SK-N-SH (cell line): ENCODE measurements at places on chromosomes 2 and 18. TPM values are rescaled to one million over a fixed set of nuclear protein-coding genes. Genes with fewer than 3 reads are reported as not detected.

- DNase-seq, result no peak
- no peak overlapping the region for H3K4me3 ChIP-seq
- H3K27me3 ChIP-seq, result no peaks in the 10 kb centered on the region
- H3K27ac ChIP-seq, result no peak overlapping the region
Measured at GRCh38 chr2:17588031-17588430, 47.5 kb downstream of the VSNL1 start.

The RNU2-63P gene
- not detected in 2 replicates for polyA plus RNA-seq

GRCh38 chr2:121865914-121866313 lies 110.5 kb downstream of the TSN start:
- H3K27me3 ChIP-seq, result no peaks in the 10 kb centered on the region
- H3K4me3 ChIP-seq, result no peak overlapping the region
- H3K4me1 ChIP-seq, result no peaks in the 10 kb centered on the region
- no peak overlapping the region for H3K27ac ChIP-seq
- H3K36me3 ChIP-seq, result no peaks in the 10 kb centered on the region

DNA sequence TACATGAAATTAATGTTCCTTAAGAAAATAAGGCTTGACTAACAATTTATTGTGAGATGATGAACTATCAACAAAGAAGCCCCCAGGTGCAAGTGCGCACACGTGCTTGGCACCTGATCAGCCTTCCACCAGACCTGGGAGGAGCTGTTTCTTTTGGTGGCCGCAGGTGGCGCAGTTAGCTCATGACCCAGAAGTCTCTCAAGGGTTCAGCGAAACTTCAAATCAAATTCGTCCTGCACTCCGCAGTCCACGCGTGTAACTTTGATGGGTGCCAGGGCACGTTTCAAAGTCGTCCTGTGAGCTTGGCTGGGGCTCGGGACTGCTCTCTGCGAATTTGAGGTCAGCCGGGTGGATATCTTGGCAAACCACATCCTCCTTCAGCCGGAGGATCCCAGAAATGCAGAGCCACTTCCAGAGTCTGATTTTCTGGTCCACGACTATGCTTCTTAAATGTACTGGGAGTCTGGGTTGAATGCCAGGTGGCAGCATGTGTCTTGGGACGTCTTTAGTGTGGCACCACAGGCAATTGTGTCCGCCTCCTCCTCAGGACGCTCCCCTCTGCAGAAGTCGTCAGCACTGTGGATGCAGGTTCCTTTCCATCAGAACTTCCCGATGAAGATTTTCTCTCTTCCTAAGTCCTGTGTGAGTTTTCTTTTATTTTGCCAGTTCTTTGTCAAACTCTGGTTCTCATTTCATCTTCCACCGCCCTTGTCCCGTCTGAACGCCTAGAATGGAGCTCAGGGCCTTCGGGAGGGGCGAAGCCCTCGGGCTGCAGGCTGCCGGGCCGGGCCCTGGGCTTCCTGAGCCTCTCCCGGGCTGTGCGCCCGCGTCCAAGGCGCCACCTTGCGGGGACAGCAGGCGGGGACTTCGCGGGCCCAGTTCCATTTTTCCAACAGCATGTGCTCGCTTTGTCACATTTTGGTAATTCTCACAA lies 61.3 kb upstream of the RAPGEF4 start:
- no peak for DNase-seq
- H3K27ac ChIP-seq, result no peak overlapping the region
- no peaks in the 10 kb centered on the region; the same call in none of the 2 replicates for H3K4me1 ChIP-seq
- no peaks in the 10 kb centered on the region for H3K27me3 ChIP-seq
- no peaks in the 10 kb centered on the region for H3K36me3 ChIP-seq

GRCh38 chr2:120134263-120134662 lies 88.9 kb downstream of the TMEM185B start:
- H3K27me3 ChIP-seq, result no peaks in the 10 kb centered on the region
- H3K27ac ChIP-seq, result no peak overlapping the region; the same call in 1 of the 2 replicates
- DNase-seq, result no peak
- H3K36me3 ChIP-seq, result peaks cover 16% of the 10 kb centered on the region

GRCh38 chr2:46200100-46200690 lies 97.0 kb upstream of the EPAS1 start:
- no peaks in the 10 kb centered on the region for H3K36me3 ChIP-seq
- H3K4me3 ChIP-seq, result no peak overlapping the region
- H3K27ac ChIP-seq, result no peak overlapping the region
- DNase-seq, result no peak
- no peaks in the 10 kb centered on the region for H3K4me1 ChIP-seq

- DNase-seq, result no peak
- no peaks in the 10 kb centered on the region for H3K36me3 ChIP-seq
- no peak overlapping the region for H3K4me3 ChIP-seq
- no peaks in the 10 kb centered on the region for H3K4me1 ChIP-seq
- H3K27me3 ChIP-seq, result no peaks in the 10 kb centered on the region
- H3K27ac ChIP-seq, result no peak overlapping the region
Measured at GRCh38 chr2:157468931-157469708, 25.2 kb upstream of the CYTIP start.

- H3K27ac ChIP-seq, result no peak overlapping the region
- no peaks in the 10 kb centered on the region for H3K27me3 ChIP-seq
- H3K4me3 ChIP-seq, result no peak overlapping the region
- no peaks in the 10 kb centered on the region for H3K4me1 ChIP-seq
Measured at GRCh38 chr2:132598536-132598935, 71.5 kb downstream of the LYPD1 start.

- H3K4me3 ChIP-seq, result no peak overlapping the region
- DNase-seq, result no peak
- no peaks in the 10 kb centered on the region for H3K27me3 ChIP-seq
- H3K27ac ChIP-seq, result no peak overlapping the region
- H3K4me1 ChIP-seq, result no peaks in the 10 kb centered on the region
- H3K36me3 ChIP-seq, result no peaks in the 10 kb centered on the region
Measured at GRCh38 chr2:204078003-204078698, 141.6 kb downstream of the ICOS start.

DNA sequence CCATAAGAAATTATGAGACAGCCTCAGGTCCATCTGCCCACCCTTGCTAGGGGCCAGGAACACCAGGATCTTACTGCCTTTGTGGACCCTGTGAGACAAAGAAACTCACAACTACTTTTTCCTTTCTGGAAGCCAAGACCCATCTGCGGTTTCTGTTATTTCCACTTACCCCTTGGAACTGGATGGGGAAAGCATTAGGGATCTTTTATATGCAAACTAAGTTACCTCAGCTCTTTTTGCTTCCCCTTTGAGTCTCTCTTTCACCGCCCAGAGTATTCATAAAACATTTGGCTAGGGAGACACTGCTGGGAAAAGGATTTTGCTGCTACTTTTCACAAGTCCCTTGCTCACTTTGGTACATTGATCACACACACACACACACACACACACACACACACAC lies 95.7 kb downstream of the ZNF385B start:
- H3K27ac ChIP-seq, result no peak overlapping the region
- no peaks in the 10 kb centered on the region for H3K4me1 ChIP-seq
- no peaks in the 10 kb centered on the region for H3K27me3 ChIP-seq
- no peak for DNase-seq
- no peak overlapping the region for H3K4me3 ChIP-seq
